ENCODE measurements at places on chromosomes 11 and 22. TPM values are rescaled to one million over a fixed set of nuclear protein-coding genes. Genes with fewer than 3 reads are reported as not detected.

- DNase-seq = no peak
Measured at GRCh38 chr11:22725079-22725478, 58.7 kb downstream of the GAS2 start.

DNA sequence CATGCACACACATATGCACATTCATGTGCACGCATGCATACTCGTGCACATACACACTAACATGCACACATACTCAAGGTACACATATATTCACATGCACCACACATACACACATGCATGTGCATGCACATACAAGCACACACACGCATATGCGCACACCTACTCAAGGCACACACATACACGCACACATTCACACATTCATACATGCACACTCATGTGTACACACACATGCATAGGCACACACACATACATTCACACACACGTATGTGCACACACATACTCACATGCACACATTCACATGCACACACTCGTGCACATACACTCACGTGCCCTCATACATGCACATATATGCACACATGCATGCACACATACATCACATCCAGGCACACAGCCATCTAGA is 489.0 kb downstream of the MN1 start:
- DNase-seq = no peak

- peak; percentile 48 for DNase-seq
Measured at GRCh38 chr11:3949125-3949524, 93.7 kb downstream of the STIM1 start.

DNA sequence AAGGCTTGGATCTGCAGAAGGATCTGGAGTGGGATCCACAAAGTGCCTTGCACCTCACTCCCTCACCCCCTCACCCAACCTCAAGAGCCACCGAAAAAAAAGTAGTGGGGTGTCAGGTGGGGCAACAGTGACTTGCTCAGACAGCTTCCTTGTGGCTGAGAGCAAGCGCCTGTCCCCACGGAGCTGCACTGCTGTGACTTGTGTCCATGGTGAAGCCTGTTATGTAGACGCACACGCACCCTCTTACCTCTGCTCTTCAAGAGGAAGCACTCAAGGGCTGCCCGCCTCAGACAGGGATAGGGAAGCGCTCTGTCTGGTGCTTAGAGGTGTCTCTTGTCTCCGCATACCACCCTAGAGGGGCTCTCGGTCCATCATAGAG is 1.2 kb downstream of the DRD2 start:
- DNase-seq = no peak

DNA sequence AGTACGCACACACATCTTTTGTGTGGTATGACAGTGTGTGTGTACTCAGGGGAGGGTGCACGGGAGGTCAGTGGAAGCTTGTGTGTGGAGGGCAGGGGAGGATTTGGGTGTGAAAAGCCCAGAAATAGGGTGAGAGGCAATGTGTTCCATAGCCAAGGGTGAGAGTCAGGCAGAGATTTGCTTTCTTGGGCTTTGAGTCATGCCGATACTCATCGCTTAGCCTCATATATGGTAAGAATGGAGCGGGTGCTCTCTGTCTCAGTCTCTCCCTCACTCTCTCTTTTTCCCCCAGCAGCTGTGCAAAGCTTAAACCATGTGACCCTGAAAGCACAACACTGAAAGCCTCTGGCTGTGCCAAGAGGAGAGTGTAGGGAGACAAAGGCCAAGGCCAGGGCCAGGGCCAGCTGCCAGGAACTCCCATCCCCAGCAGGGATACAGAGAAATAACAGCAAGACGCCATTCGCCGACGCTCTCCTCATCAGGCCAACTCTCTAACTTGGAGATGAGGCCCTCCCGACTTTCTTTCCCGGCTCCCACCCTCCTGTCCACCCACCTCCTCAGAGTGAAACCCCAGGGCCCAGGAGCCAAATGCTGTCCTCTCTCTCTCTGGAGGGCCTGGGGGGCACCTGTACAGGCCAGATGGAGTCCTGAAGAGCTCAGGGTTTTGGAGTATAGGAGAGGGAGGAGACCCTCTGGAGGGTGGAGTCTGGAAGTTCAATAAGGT is 20.3 kb upstream of the MICAL3 start:
- no peak for DNase-seq

DNA sequence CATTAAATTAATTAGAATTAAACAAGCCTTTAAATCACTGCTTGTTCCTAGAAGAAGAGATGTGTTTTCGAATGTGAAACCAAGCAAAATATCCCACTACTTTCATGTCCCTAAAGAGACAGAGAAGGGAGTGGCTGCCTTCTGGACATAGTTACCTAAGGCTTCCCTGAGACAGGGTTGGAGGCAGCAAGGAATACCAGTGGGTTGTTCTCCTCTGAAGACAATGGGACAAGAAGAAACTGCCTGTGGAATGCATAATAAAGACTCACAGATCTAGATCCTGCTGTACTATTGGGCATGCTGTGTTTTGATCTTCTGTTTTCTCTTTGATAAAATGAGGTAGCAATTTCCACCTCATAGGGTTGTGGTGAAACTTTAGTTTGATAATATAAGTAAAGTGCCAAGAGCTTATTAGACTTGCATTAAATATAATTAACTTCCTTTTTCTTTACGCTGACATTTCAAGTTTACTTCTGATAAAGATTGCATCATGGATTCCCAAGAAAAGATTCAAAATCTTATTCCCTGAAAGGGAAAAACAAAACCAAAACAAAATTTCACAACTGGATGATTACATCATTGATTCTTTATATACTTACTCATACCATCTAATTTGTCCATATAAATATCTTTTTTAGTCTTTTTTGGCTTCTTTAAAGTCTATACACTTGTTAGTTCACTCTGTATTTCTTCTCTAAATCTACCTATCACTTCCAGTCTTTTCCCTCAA is 621.3 kb downstream of the ETS1 start:
- DNase-seq = no peak

- no peak for DNase-seq
Measured at GRCh38 chr11:130204703-130205095, 45.1 kb downstream of the ST14 start.

MRPL17 gene
- total RNA-seq = 102 TPM

DNA sequence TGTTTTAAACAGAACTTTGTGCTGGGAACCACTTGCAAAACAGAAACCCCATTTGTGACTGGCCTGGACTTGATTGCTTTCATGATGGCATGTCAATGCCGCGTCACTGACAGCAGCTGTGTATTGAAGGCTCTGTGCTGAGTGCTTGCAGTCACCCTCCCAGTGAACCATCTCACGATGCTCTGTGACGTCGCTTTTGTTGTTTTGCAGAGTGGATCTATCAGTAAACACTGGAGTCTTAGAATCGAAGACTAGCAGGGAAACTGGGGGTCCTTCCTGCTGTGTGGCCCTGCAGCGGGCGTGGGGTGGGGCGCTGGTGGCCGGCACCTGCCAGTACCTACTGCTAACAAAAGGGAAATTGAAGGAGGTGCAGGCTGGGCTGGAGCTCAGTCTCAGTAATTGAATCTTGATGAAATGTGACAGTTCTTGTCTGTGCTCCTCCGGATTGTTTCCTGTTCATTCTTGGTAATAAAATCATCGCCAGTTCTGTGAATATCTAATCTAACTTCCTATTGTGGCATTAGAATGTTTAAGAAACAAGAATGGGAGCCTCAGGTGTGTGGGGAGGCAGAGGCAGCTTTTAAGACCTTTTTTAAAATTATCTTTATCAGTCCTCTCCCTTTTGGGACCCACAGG is 50.5 kb upstream of the PARVG start:
- DNase-seq = no peak

All from activated naive CD4-positive, alpha-beta T cell treated with anti-CD3 and anti-CD28 coated beads for 36 hours (primary cell).